ENCODE measurements at places on chromosomes 12 and 14. TPM values are rescaled to one million over a fixed set of nuclear protein-coding genes. Genes with fewer than 3 reads are reported as not detected.

Gene STAB2
- not detected for total RNA-seq

Gene CIROP
- not detected for total RNA-seq

Gene RNASE1
- 2.2 TPM for total RNA-seq

Gene OASL
- total RNA-seq: 3.0 TPM

Gene PLEKHG3
- 1.8 TPM for total RNA-seq

Measured in RPMI7951 (cell line).